ENCODE measurements at places on chromosomes 7 and 10. TPM values are rescaled to one million over a fixed set of nuclear protein-coding genes. Genes with fewer than 3 reads are reported as not detected.

The CYP2C19 gene
- total RNA-seq = not detected

The PLAC9 gene
- not detected for total RNA-seq

The ZFAND2A gene
- 20.5 TPM for total RNA-seq

The CPVL gene
- 0.11 TPM for total RNA-seq

The HIBADH gene
- 23.1 TPM for total RNA-seq

The VSTM2A gene
- total RNA-seq = not detected

The OGDHL gene
- total RNA-seq = 3.7 TPM

The AFAP1L2 gene
- 3.5 TPM for total RNA-seq

The SKIDA1 gene
- 0.11 TPM for total RNA-seq

The FAM241B gene
- total RNA-seq = 12.1 TPM

The OR2A1 gene
- not detected for total RNA-seq

The CCNY gene
- 67.1 TPM for total RNA-seq

The SRRM3 gene
- 0.11 TPM for total RNA-seq

The SPDYE9 gene
- total RNA-seq = not detected

The CLEC2L gene
- total RNA-seq = not detected

The IGFBP3 gene
- 0.41 TPM for total RNA-seq

The SPDYE6 gene
- total RNA-seq = not detected

- no peak for DNase-seq
Observed at GRCh38 chr10:29794776-29795611, 160.2 kb upstream of the SVIL start.

DNA sequence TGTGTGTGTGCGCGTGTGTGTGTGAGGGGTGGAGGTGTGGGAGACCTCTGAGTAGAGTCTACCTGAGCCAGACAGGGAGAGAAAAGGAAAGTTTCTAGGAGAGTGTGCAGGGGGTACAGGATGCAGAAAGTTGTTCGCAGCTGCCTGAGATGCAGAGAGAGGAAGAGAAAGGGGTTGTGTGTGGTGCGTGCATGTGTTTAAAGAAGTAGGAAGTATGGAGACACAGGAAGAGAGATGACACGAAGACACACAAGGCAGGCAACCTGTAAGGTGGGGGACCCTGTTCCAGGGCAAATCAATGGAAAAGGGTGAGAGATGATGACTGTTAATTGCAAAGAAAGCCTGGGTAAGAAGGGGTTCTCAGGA is 52.2 kb downstream of the C10orf105 start:
- DNase-seq = no peak

DNA sequence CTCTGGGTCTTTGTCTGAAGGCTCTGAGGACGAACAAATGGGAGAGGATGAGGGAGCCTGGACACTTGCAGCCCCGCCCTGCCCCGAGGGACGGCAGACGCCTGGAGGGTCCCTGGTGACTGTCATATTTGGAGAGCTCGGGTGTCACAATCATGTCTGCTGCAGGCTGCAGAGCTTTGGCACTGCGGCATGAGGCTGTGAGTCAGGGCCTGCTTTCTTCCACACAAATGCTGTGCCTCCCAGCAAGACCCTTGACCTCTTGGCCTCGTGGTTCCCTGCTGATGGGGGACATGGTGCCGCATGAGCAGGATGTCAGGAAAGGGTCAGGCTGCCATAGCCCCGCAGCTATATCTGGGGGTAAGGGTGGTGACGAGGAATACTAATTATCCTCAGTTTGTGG is 64.9 kb upstream of the PPIF start:
- DNase-seq = no peak

- no peak for DNase-seq
Observed at GRCh38 chr7:128395748-128396147, 14.0 kb downstream of the IMPDH1 start.

- no peak for DNase-seq
Observed at GRCh38 chr7:144024213-144024612, 24.1 kb downstream of the OR6B1 start.

- DNase-seq = no peak
Observed at GRCh38 chr10:48197236-48197899, 77.1 kb downstream of the FRMPD2 start.

DNA sequence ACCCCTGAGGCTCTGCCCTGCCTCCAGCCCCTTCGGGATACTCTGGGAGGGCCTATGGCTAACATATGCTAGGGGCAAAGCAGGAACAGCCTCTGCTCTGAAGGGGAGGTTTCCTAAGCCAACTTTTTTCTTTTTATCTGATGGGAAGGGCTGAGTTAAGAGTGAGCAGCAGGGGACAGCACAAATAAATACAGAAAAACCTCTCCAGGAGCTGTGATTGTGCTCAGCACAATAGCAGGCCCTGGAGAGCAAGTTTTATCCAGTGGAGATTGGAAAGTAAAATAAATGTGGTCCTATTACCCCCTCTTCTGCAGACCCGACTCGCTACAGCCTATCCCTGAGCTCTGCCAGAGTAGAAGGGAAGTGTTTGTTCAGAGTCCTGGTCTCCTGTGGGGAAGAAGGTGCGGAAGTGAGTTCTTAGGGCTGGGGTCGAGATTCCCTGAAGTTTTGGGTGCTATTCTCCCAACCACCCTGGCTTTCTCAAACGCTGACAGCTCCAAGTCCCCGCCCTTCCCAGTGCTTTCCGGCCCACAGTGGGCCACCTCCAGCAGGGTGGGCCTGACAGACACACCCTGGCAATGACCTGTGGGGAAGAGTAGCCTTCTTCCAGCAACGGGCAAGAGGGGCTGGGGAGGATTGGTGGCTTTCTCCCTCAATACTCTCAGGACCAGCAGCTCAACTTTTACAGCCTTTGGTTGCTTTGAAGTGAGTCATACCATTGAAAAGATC is 23.0 kb upstream of the AFAP1L2 start:
- no peak for DNase-seq

DNA sequence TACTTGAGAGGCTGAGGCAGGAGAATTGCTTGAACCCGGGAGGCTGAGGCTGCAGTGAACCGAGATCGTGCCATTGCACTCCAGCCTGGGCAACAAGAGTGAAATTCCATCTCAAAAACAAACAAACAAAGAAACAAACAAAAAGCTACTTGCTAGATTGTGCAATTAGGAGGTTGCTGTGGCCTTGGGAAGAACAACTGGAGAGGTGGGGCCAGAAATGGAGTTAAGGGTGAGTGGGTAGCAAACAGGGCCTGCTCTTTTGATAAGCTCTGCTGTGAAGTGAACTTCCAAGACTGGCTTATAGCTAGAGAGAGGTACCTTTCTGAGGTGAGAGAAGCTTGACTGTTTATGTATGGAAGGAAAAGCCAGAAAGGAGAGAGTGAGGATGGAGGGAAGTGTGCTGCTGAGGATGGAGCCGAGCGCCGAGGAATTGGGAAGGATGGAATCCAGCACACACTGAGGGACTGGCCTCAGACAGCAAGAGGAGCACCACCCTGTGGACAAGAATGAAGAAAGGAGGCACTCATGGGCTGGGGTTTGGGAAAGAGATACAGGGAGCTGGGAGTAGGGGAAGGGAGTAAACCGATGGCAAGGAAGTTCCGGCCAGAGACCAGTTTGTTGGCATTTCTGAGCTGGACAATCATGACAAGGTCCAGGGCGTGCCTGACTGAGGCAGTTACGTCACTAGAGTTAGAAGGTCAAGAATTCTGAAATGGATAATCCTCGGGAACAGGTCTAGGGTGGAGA is 7.0 kb upstream of the RPEL1 start:
- DNase-seq = no peak

DNA sequence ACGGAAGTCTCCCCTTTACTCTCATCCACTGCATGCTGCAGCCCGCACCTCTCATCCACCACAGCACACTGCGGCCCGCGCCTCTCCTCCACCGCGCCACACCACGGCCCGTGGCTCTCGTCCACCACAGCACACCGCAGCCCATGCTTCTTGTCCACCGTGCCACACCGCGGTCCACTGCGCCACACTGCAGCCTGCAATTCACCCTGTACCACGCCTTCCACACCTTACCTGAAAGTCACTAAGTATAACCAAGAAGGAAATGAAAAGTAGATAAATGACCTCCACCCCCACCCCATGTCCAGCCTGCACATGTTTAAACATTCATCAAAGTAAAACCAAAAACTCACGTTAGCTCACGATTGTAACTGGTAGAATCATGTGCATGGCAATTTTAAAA is 176.1 kb downstream of the DIP2C start:
- DNase-seq = no peak

DNA sequence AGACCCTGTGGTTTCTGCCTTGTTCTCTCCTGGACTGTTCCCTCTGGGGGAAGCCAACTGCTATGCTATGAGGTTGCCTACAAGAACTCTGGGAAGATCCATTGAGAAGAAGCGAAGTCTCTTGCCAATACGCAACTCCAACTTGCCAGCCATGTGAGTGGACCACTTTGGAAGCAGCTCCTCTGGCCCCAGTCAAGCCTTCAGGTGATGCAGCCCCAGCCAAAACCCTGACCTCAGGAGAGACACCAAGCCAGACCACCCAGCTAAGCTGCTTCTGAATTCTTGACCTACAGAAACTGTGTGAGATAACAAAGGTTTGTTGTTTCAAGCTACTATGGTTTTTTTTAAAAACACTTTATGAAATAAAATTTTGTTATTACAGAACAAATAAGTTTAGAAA is 20.2 kb upstream of the MYL7 start:
- DNase-seq = no peak

- no peak for DNase-seq
Observed at GRCh38 chr7:146791344-146792285, 675.0 kb downstream of the CNTNAP2 start.

DNA sequence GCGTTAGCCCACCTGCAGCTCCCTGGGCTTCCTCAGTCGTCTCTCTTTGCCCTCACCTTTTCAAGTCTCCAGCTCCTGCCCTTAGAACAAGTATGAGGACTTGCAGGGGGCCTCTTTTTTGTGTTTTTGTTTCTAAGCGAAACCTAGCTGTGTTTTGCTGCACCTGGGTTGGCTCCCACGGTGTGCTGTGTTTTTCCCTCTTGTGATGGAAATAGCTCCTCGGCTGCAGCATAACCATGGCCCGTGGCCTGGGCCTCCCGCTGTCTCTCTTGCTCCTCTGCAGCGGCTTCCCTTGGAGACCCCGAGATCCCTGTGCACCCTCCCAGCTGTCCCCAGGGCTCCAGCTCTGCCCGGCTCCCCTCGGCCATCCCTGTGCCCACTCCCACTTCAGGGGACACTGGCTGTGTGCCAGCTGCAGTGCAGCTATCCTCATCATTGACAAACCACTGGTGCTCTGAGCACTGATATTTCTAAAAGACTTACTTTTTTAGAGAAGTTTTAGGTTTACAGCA is 75.6 kb upstream of the TCERG1L start:
- DNase-seq = no peak

GRCh38 chr10:32151871-32152270 is 95.6 kb upstream of the KIF5B start:
- DNase-seq = no peak

GRCh38 chr7:98051118-98051744 is 55.4 kb upstream of the LMTK2 start:
- peak; percentile 32 for DNase-seq

GRCh38 chr7:155738652-155739537 is 73.4 kb downstream of the SHH start:
- peak; percentile 46 for DNase-seq

DNA sequence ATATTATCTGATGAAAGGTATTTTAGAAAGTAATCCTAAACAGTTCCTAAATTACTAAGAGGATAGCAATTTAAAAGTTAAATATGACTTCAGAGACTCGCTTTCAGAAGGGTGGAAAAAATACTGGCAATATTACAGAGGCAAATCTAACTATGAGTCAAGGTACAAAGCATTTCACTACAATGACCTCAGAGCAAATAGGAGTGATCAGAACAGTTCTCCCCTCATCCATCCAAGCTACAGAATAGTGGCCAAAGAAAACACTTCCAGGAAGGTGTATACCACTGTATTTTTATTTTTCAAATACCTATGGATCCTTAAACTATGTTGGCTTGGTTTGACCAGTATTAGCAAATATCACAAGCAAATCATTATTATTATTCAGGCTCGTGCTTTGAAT is 112.8 kb upstream of the ODAD2 start:
- DNase-seq = no peak

DNA sequence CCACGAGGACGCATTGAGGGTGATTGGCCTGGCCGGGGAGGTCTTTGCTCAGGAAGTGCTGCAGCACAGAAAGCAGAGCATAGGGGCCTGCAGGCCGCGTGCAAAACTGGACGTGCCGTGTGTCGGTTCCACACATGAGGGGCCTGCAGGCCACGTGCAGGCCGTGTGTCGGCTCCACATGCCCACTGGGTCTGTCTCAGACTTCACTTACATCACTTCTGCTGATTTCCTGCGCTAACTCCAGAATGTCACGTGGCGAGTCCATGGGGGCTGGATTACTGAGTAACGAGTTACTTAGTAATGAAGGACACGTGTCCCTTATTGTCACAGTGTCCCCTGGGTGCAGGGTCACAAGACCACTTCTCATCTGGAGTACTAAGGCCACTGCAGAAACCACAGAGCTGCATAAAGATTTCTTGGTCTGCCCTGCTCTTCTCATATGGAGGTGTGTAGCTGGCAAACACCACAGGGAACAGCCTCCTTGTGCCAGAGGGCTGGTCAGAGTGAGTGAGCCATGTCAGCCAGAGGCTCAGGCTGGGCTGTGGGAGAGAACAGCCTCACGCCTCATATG is 60.8 kb downstream of the GDI2 start:
- DNase-seq = no peak

GRCh38 chr7:129557686-129558481 is 53.6 kb upstream of the NRF1 start:
- no peak for DNase-seq

DNA sequence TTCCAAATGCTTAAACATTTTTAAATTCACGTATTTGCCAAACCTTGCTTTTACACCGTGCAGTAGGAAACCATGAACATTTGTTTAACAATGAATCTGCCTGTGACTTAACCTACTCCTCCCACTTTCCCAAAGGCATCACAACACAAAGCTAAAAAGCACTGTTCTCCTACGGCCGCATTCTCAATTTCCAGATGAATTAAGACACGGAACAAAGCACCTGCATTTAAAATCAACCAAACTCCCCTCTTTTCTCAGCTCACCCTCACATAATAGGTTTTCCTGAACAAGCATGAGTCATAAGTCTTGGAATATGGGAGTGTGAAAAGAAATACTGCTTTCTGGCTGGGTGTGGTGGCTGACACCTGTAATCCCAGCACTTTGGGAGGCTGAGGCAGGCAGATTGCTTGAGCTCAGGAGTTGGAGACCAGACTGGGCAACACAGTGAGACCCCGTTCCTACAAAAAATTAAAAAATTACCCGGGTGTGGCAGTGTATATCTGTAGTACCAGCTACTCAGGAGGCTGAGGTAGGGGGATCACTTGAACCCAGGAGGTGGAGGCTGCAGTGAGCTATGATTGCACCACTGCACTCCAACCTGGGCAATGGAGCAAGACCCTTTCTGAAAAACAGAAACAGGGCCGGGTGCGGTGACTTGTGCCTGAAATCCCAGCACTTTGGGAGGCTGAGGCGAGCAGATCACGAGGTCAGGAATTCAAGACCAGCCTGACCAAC is 51.7 kb upstream of the CYTH3 start:
- DNase-seq = no peak

GRCh38 chr10:119316729-119317097 is 109.3 kb downstream of the GRK5 start:
- DNase-seq = no peak

Data from activated T-helper 2 cell treated with anti-CD3 and anti-CD28 coated beads, Interferon-gamma antibody, Interleukin-2, Interleukin-4, amounts not matched to agents 10 μg/mL and 5 μg/mL and 100 μg/mL, durations not matched to agents 14 hours and 24 hours and 36 hours (primary cell).